ENCODE measurements at places on chromosomes 6 and 20. TPM values are rescaled to one million over a fixed set of nuclear protein-coding genes. Genes with fewer than 3 reads are reported as not detected.

DNA sequence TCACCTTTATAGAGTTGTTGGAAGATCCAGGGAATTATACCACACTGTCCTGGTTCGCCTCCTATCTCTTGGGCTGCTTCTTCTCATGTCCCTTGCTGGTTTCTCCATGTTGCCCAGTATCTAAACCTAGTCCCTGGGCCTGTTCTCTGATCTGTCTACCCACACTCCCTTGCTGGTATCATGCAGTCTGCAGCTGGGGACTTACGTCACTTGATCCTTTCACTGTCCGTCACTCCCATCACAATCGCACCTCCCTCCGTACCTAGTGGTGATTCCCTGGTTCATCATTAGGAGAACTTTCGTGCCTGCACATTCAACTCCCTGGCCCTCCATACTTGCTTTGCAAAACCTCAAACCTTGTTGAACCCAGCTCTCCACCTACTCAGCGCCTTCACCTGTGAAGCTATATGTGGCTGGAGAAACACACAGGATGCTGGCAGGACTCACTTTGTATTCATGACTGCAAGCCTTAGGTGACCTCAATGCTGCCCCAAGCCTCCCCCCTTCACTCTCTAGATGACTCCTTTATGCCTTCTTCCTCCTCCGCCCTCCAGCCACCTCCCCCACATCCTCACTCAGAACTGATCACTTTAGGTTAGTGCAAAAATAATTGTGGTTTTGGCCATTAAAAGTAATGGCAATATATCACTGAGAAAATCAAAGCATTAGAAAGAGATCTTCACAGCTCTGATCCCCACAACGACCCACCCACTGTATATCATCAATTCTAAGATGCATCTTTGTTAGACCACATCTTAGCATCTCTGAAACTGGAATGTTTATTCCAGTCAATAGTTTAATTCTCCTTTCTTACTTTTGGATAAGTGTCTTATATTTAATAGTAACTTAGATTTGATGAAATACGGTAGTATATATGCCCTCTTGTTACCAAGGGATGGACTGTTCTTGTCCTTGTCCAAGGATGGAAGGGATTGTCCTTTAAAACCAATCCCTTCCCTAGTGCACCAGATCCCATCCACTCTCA is 26.4 kb downstream of the GDAP1L1 start:
- no peaks in the 10 kb centered on the region for H3K27me3 ChIP-seq
- H3K36me3 ChIP-seq = no peaks in the 10 kb centered on the region
- no peak for DNase-seq
- H3K4me3 ChIP-seq = no peak overlapping the region
- no peaks in the 10 kb centered on the region for H3K4me1 ChIP-seq

GRCh38 chr6:151796842-151797530 is 10.5 kb upstream of the ESR1 start:
- H3K4me3 ChIP-seq = no peak overlapping the region
- H3K4me1 ChIP-seq = no peaks in the 10 kb centered on the region
- no peak overlapping the region for H3K27ac ChIP-seq

Gene LY6G6C
- total RNA-seq = 0.09 TPM

Gene TJAP1
- 15.9 TPM for total RNA-seq

GRCh38 chr6:38417521-38417920 is 222.2 kb downstream of the BTBD9 start:
- no peaks in the 10 kb centered on the region for H3K4me1 ChIP-seq
- H3K4me3 ChIP-seq = no peak overlapping the region
- no peaks in the 10 kb centered on the region for H3K36me3 ChIP-seq
- no peak overlapping the region for H3K27ac ChIP-seq

Gene MCHR2
- not detected for total RNA-seq

DNA sequence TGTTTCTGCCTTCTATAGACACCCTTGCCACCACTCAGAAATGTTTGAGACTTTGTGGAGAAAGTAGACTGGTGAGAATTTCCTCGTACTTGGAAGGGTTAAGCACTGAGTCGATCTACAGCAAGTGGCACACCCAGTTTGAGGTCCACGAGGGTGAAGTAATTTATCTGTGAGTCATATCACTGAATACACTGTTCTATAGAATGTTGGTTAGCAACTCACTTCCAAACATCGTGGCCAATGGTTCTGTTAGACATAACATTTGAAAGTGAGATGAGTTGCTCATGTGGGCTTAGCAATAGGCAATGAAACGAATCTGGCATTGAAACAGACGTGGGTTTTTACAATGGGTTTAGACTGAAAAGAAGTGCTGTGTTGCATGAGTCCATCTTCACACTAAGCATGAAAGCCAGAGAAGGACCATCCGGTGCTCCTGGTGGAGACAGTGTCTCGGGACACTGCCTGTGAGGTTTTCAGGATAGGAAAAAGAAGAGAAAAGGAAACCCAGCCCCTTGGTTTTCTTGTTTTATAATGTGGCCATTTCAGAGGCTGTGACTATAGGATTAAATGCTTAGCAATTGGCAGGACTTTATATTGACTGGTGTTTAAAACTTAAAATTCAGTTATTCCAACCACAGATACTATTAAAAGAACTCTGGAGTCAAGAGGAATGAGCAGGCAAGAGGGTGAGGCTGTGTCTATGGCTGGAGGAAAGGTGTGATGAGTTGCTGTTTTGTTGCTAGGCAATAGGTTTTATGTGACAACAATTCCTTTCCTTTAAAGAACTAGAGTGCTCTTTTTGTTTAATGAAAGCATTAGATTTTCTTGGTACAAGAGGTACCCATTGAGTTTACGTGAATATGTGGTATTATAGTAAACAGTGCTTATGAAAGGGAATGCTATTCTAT is 31.0 kb upstream of the EZR start:
- H3K4me3 ChIP-seq = no peak overlapping the region
- H3K4me1 ChIP-seq = peaks cover 15% of the 10 kb centered on the region
- H3K36me3 ChIP-seq = no peaks in the 10 kb centered on the region
- H3K27me3 ChIP-seq = no peaks in the 10 kb centered on the region
- H3K27ac ChIP-seq = peak overlapping the region; percentile 71

Gene ARHGAP40
- under 0.01 TPM for total RNA-seq

GRCh38 chr6:39040080-39040673 is 8.4 kb upstream of the GLP1R start:
- H3K27ac ChIP-seq = no peak overlapping the region
- peaks cover 42% of the 10 kb centered on the region for H3K27me3 ChIP-seq
- no peak for DNase-seq

Gene RAD21L1
- total RNA-seq = not detected
